Adipocyte (in vitro differentiated cells): ENCODE measurements at places on chromosomes 11 and 22.

GRCh38 chr11:26418386-26418912, 86.5 kb downstream of the ANO3 start:
- DNase-seq = peak; percentile 59

DNA sequence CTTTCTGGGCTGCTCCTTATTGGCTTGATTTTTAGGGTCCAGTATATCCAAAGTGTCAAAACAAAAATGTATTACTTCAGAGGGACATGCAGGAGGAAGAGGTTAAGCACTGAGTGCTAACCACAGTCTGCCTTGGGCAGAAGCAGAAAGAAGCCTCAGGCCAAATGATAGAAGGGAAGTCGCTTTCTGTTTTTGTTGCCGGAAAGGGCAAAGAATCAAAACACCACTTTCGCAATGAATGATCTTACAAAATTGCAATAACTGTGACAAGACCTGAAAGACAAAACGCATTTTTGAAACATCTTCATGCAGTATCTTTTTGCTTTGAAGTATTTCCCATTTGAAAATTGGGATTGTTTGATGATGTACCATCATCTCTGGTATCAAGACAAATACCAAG, 70.1 kb upstream of the PICALM start:
- peak; percentile 33 for DNase-seq

DNA sequence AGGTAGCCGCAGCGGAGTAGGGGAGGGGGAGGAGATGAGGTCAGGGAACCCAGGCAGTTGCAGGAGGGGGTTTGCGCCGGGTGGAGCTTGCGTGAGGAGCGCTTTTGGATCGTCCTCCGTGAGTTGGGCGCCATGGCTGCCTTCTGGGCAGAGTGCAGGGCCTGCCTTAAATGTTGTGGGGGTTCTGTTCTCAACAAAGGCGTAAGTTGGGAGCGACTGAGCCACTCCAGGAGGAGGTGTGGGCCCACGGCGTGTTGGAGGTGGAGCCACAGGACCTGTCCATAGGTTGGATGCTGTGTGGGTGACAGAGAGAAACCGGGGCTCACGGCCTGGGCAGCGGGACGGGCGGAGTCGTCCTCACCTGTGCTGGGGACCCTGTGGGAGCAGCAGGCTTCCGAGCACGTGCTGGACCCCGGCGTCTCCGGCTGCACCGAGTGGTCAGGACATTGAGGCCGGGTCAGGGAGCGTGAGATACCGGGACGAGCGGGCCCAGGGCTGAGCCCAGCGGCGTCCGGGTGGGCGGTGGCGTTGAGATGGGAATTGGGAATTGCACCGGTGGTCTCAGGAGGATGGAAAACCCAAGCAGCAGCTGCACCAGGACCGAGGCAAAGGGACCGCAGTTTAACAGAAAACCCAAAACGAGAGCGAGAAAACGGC, 977 bp upstream of the PGGHG start:
- no peak for DNase-seq

GRCh38 chr11:125593114-125593820, 615 bp downstream of the STT3A start:
- peak; percentile 67 for DNase-seq

DNA sequence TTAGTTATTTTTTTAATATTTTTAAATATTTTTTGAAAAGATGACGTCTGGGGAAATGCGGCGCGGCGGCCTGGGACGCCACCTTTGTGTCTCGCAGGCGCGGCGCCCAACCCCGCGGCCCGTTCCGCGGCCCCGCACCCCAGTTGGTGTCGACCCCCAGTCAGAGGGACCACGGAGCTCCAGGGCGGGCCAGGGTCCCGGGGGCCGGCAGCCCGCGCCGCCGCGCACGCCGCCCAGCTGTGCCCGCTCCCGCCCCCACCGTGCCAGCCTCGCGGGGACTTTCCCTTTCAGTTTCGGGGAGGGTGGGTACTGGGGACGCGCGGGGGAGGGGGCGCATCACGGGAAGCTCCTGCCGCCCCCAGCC, 1.6 kb downstream of the CCND1 start:
- DNase-seq = peak; percentile 68
